ENCODE measurements at places on chromosomes 6 and 20. TPM values are rescaled to one million over a fixed set of nuclear protein-coding genes. Genes with fewer than 3 reads are reported as not detected.

Gene TSPO2
- total RNA-seq, result not detected

Gene SASH1
- 74.9 TPM for total RNA-seq

Gene TFAP2A
- total RNA-seq, result 62.0 TPM

Gene TAGAP
- 2.7 TPM for total RNA-seq

Gene ADGRF1
- 0.13 TPM for total RNA-seq

Gene ACTR5
- 7.3 TPM for total RNA-seq

Gene LIN28B
- total RNA-seq, result not detected

Gene FILIP1
- 1.6 TPM for total RNA-seq

Gene HLA-DRA
- total RNA-seq, result 228 TPM

GRCh38 chr6:43628393-43629103 is 516 bp downstream of the GTPBP2 start:
- peak; percentile 92 for DNase-seq

DNA sequence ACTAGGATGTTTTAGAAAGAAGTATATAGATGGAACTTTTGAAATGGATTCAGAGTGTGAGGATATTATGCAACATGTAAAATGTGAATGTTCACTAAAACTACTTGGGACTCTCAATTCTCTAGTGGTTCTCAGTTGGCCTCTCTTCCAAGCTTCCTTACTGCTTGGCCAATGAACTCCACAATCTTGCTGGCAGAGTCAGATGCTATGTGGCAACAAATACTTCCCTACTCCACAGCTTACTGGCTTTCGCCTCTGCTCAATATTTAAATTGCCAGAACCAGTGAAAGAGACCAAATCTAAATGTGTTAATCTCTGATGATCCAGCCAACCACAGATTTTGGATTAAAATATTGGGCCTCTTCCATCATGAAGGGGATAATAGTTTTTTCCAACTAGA is 138.4 kb downstream of the HTR1B start:
- DNase-seq, result peak; percentile 33

GRCh38 chr20:14972256-14972655 is 634.8 kb upstream of the FLRT3 start:
- DNase-seq, result no peak

DNA sequence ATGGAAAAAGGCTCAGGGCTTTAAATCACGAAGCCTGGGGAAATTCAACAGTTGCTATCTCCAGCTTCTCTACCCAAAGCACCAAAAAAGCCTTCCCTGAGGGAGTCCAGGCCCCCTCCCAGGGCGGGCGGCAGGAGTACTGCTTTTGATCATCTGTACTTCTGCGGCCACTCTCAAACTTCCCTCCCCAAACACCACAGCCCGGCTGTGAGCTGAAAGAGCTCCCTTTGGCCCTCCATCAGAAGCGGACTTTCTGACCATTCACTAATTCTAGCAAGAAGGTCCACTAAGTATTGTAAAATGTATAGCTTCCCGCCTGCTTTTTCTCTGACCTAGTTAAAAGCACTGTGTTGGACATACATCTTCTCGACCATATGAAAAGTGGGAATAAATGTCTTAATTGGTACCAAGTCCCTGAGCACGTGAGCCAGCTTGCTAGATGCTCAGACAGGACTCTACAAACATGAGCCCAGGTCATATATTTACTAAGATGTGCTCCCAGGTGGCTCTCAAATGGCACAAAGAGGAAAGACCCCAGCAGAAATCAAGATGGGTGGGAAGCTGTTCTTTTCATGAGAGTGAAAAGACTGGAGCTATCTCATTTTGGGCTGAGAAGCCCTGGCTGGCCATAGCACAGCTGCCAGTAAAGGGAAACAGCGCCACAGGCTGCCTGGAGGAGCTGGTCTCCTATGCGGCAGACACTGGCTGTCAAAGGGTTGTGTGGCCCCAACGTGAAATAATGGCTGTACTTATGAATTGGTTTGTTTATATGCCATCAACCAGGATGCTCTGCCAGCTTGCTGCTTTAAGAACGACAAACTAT is 58.6 kb downstream of the GFOD1 start:
- no peak for DNase-seq

- DNase-seq, result no peak
Measured at GRCh38 chr6:20777801-20778200, 243.5 kb downstream of the CDKAL1 start.

- DNase-seq, result no peak
Measured at GRCh38 chr20:2955257-2955970, 82.1 kb downstream of the PTPRA start.

GRCh38 chr6:124741341-124741740 is 220.9 kb upstream of the RNF217 start:
- DNase-seq, result no peak

DNA sequence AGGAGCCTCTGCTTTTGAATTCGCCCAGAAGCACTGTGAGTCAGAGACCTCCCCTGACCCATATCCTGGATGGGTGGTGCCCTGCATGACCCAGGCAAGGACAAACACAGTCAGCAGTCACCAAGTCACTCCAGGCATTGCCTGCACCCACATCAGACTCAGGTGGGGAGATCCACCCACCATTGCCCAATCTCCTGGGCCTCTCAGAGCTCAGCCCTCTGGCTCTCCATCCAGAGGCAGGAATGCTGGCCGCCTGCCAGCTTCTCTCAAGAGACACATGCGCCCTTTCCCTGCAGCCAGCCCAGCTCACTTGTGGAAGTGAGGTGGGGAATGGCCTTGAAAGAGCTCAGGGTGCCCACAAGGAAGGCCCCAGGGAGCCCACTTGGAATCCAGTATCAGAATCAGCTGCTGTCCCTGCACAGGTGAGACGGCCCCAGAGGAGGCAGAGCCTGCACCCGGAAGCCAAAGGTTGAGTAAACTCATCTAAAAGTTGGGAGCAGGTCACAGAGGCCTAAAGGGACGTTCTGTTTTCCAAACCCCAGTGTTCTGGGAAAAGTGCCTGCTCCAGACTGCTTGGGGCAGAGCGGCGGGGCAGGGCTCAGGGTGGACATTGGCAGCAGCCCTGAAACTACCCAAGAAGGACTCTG is 129.8 kb downstream of the PREX1 start:
- DNase-seq, result no peak

DNA sequence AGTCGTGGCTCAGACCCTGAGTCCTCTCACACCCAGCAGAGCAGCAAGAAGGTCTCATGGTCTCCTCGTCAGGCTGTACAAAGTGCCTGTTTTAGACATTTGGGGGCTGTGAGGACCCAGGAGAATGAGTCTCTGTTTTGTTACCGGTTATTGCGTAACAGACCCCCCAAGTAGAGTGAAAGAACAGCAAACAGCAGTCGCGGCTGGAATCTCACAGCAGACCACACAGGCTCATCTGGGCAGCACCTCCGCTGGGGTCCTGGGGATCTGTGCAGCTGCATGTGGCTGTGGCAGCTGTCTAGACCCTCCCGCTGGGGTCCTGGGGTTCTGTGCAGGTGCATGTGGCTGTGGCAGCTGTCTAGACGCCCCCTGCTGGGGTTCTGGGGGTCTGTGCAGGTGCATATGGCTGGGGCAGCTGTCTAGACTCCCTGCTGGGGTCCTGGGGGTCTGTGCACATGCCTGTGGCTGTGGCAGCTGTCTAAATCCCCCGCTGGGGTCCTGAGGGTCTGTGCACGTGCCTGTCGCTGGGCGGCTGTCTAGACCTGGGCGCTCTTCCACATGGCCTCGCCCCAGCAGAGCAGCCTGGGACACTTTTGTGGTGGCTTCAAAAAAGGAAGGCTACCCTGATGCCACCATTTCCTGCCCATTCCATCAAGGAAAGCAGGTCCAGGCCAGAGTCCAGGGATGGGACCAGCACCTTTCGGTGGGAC is 24.7 kb downstream of the ENTPD6 start:
- no peak for DNase-seq

DNA sequence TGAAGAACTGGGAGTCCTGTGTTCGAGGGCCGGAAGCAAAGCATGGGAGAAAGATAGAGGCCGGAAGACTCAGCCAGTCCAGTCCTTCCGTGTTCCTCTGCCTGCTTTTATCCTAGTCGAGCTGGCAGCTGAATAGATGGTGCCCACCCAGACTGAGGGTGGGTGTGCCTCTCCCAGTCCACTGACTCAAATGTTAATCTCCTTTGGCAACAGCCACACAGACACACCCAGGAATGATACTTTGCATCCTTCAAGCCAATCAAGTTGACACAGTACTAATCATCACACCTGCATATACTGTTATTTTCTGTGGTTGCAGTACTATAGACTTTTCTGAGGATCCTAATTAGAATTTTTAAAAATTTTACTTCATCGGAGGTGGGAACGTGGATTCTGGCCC is 21.3 kb downstream of the PCMTD2 start:
- DNase-seq, result no peak

- no peak for DNase-seq
Measured at GRCh38 chr20:46078954-46079353, 10.8 kb downstream of the NCOA5 start.

- no peak for DNase-seq
Measured at GRCh38 chr6:34273242-34273805, 24.5 kb upstream of the SMIM29 start.

DNA sequence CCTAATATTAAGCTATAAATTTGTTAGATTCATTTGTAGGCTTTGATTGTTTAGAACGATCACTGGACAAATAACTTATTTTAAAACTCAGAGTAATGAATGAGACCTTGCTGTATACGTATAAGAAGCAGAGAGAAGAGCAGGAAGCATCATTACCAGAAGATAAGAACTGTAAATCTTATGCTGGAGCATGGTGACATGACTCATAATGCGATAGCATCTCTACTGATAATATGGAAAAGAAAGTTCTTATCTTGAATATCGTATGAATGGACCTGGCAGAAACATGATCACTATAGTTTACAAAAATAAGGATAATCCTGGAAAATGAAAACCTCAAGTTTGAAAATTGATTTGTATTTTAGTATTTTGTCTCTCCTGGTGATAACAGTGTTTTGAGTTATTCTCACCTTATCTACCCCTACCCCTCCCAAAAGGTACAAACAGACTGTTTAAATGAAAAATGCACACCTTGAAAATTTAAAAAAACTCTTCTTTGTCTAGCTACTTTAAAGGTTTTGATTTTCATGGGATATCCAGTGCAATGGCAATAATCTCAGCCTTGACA is 2.0 kb upstream of the ZSCAN26 start:
- no peak for DNase-seq

- no peak for DNase-seq
Measured at GRCh38 chr6:170274713-170275560, 15.9 kb downstream of the DLL1 start.

DNA sequence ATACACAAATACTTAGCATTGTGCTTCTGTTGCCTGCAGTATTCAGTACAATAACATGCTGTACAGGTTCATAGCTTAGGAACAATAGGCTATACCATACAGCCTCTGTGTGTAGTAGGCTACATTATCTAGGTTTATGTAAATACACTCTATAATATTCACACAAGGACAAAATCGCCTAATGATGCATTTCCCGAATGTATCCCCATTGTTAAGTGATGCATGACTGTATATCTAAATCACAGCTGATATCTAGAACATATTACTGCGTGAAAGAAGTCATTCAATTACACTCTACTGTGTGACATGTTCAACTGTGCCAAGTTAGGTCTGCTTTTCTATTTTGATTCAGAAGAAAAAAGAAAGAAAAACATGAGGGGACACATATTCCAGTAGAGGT is 633.5 kb downstream of the RFPL4B start:
- DNase-seq, result no peak

DNA sequence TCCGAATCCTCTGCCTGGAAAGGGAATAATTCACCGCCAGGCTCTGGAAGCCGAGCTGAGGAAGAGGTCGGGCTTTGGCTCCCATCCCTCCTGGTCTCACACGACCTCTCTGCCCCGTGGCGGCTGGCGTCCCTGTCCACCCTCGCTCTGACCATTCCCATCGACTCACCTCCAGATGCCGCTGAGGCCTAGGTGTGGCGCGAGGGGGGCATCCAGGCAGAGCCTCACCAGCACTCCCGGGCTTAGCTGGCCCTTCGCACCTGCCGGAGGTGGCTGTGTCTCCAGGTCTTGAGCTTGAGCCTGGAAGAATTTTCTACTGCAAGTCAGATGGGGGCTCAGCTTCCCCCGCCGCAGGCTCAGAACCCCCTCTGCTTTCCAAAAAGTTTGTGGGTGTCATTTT is 28.5 kb upstream of the SMOC2 start:
- no peak for DNase-seq

DNA sequence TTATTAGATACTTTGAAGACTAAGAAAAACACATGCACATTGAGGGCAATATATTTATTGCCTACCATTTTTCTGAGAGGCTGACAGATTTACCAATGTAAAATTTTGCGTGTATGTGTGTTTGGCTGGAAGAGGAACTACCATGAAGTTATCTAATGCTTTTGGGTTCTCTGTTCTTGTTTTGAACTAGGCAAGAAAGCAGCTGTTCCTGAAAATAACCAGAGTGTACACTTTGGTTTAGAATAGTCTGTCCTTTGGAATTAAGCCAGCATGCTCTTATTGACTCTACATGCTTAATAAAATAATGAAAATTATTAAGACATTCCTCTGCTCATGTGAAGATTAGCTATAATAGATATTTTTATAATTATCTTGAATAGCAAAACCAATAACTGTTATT is 129.2 kb downstream of the MYB start:
- DNase-seq, result no peak

DNA sequence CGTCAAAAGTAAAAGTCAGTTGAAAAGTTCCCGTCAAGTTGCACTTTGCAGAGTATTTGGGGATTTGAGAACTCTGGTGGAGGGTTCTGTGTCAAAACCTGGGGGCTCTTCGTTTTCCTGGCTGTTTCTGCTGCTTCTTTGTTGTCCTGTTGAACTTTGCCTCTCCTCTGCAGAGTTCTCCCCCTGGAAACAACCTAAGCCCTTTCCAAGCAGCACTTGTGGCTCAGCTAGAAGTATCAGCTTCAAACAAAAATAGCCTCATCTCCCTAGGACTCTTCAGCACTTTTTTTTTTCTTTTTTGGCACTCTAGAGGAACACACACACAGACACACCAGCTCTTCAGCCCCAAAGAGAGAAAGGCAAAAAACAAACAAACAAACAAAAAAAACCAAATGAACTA is at the start of gene TRDN:
Gene TRDN (minus strand): TSS at position 169 of the 400 bp plus-strand sequence. CDS start 175 bp downstream, outside the sequence.
- no peak for DNase-seq

Measured in lower leg skin (tissue), 4 donors.